ENCODE measurements at places on chromosomes 7 and 10.
A peak's percentile ranks its signal among the peaks of the same experiment; 100 is the strongest.

DNA sequence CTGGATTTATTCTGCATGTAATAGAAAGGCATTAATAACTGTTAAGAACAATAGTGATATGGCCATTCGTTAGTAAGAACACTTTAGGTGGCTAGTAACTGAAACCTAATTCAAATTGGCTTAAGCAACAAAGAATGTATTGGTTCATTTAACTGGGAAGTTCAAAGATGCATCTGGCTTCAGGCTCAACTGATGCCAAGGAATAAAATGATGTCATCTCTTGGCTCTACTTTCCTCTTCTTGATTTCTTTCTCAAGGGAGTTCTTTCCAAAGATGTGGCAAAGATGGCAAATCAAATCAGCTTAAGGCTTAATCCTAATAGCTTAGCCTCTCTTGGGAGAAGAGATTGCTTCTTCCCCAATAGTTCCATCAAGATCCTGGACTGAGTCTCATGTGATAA lies 51.6 kb downstream of the PIK3CG start:
- DNase-seq = no peak

- no peak for DNase-seq
These were observed 132.7 kb downstream of the DNAJC1 start for GRCh38 chr10:21870849-21871248.

- DNase-seq = no peak
These were observed 1288.0 kb upstream of the SORCS1 start for GRCh38 chr10:108452533-108452932.

- DNase-seq = no peak
These were observed 99.9 kb upstream of the CTBP2 start for GRCh38 chr10:125260260-125260659.

DNA sequence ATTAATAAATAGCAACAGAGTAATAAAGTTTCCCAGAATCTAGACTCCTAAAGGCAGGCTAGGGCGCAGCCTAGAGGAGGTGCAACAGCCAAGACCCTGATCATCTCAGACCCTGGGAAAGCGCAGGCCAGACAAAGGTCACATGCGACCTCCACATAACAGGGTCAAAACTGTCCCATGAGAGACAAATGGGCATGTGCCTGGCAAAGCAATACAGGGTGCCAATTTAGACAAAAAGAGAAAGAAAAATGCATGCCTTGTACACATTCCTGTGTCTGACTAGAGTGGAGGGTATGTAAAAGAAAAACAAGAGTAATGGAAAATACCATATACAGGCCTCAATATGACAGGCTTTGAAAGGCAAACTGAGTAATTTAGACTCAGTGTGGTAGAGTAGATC lies 22.2 kb downstream of the MPP7 start:
- no peak for DNase-seq

DNA sequence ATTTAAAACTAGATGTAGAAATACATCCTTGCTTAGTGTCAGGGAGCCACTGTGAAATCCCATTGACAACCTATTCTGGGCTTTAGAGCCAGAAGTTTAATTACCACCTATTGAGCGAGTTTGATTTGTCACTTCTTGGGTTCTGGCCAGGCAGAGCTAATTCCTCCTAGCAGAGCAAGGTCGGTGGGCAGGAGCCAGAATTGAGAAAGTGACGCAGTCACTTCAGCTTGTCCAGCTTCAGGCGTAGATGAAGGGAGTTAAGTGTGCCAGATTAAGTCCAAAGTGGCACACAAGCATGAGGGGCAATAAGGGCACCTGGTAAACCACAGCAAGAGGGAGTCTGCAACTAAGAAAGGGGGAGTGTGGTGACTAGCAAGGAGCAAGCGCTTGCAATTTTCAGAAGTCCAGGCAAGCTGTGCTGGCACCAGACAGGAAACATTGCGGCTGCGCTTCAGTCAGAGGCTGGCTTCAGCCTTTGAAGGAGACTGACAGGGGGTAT lies 119.4 kb downstream of the ST7 start:
- peak; percentile 61 for DNase-seq

DNA sequence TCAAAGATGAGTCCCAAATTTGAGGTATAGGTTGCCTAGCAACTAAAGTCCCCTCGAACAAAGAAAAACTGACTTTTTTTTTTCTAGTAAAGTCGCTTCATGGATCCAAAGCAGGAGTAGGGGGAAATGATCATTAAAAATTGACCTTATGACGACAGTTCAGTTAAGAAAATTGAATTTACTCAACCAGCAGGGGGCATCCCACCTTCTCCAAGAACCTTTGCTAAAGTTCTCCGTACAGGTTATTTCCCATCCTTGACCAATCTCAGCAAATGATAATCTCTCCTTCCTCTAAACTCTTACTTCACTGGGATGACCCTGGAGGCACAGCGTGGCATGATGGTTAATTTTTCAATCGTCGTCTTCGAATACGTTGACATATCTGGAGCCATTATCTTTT lies 228.3 kb downstream of the CALN1 start:
- DNase-seq = no peak

GRCh38 chr7:99379043-99379577 lies 4.6 kb downstream of the ARPC1B start:
- no peak for DNase-seq
